ENCODE measurements at places on chromosomes 16 and 17.

DNA sequence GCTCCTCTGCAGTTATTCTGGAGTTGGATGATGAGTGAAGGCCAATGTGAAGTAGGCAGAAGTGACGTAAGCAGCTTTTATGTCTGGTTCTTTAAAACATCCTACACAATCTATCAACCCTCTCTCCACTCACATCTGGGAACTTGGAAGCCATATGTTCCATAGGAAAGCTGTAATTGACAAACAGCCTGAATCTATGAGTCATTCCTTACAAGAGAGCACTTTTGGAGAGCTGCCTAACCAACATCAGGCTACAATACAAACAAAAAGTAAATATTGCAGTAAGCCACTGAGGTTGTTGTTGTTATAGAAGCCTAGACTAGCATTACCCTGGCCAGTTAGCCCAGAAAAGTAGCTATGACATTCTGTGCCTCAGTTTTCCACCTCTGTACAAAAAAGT is 5.9 kb downstream of the CCL7 start:
- peak; percentile 13 for DNase-seq

GRCh38 chr17:18905226-18905625 is 46.7 kb upstream of the SLC5A10 start:
- DNase-seq = no peak

DNA sequence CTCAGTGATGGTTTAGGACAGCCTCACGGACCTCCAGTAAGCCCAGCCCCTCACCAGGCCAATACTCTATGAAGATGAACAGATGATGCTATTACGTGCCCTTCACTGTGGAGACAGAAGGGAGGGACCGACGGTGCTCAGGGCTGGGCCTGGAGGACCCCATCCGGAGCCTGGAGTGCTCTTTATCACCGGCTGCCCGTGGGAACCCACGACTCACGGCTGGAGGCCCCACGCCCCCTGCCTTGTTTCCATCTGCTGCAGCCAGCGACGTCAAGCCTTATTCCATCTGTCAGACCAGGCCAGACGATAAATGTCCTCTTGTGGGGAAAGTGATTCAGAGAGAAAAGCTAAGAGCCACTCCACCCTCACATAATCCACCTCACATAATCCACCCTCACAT is 4.0 kb upstream of the TIMM22 start:
- DNase-seq = no peak

GRCh38 chr16:85462714-85463611 is 150.2 kb upstream of the GSE1 start:
- DNase-seq = no peak

DNA sequence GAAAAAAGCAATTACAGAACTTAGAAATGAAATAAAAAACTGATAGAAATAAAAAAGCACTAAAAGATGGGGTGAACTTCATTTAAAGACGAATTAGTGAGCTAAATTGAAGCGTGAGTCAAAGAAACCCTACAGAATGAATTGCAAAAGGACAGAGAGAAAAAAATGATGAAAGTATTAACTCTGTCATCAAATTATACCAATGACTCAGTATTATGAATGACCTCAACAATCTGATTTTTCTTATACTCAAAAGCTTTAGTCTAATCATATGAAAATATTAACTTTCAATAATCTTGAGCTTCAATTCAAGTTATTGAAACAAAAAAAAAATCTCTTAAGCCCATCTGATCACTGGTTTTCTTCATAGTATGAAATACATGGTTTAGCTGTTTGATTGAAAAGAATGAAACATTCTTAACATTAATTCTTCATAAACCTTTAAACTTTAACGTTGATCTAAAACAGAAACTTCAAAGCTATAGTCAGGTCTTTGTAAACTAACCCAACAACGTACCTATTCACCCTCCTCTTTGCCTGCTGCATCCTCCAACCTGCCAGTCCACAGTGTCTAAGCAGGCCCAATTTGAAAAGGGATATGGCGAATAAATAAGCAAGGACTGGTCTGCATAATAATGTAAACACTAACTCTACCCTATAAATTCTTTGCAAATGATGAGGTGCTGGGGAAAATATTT is 6.6 kb downstream of the ABCA5 start:
- DNase-seq = no peak

- DNase-seq = no peak
Observed at GRCh38 chr16:1494711-1495110, 1.6 kb downstream of the TELO2 start.

DNA sequence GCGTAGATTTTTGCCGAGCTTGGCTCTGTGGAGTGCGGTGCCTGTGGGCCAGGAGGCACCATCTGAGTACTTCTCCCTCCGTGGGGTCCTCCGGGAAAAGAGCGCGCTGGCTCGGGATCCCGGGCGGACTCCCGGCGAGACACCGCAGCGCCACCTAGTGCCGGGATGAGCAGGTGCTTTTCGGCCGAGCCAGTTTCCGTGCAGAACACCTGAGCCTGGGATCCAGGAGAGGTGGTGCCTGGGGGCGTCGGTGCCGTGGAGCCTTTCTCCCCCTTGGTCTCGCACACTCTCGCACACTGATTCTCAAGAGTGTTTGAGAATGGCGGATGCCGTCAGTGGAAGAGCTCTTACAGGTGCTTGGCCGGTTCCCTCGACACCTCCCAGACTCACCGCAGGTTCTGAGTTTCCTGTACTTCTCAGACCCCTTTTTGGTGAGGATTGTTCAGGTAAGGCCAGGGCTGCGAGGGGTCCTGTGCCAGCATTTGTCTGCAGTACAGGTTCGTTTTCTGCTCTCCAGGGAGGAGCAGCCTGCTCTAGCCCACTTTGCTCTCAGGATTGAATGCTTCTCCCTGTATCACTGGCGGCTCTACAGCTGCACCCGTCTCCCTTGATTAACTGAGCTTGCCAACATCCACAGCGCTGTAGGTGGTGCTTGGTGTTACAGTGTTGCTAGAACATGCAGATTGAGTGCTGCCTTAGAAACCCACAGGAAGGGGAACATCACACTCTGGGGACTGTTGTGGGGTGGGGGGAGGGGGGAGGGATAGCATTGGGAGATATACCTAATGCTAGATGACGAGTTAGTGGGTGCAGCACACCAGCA is 23.3 kb downstream of the TBCD start:
- DNase-seq = peak; percentile 56

DNA sequence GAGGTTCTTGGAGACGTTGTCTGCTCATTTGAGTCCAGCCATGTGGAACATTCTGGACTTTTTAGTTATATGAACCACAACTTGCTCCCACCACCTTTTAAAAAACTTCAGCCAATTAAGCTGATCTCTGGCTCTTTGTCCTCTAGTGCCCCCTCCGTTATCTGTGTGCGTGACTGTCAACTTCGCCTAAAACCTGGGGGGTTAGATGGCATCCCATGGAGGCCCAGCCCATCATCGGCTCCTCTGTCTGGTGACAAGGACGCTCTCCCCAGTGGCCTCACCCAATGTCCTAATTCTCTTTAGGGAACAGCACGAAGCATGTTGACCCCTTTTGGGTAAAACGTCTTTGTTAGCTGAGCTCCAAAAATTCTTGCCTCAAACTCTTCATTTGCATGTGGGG is 341.0 kb upstream of the TNRC6C start:
- no peak for DNase-seq

DNA sequence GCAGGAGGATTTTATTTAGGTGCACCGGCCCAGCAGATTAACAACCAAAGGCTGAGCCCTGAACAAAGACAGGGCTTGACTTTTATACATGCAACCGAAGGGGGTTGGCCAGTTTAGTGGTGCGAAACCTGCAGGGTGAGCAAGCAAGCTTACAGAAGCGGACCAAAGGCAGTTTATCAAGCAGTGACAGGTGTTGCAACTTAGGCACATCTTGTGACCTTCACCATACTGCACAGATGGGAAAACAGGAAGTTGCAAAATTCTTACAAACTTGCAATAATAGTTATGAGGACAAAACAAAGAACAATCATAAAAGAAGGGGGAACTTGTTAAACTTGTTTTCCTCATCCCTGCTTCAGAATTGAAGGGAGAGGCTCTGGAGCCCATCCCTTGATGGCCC is 1265.1 kb downstream of the CDH8 start:
- no peak for DNase-seq

GRCh38 chr17:65029605-65030336 is 26.8 kb downstream of the GNA13 start:
- DNase-seq = no peak

DNA sequence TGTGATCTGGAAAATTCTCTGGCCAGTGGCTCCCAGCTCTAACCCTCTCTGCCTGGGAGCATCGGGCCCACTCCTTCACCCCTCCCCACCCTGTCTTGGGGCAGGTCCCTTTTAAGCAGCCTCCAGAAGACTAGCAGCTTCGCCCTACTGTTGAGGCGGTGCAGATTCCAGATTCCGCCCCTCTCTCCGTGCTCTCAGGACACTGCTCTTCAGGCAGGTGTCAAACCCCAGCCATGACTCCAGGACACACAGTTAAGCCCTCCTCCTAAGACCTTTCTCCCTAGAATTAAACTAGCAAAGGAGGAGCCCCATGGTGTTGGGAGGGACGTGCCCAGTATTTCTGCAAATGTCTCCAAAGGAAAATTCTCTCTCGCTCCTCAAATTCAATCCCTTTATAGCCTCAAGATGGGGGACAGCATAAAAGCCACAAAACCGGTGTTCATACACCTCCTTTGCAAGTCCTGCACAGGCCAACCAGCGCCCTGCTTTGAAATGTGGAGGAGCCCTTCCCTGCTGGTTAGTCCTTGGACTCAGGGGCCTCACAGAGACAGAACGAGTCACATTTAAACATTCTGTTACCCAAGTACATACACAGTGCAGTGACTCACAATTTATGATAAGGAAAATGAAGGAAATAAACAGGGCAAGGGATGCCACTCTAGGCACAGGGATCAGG is 7.2 kb downstream of the LPO start:
- DNase-seq = no peak

- DNase-seq = no peak
Observed at GRCh38 chr17:45747911-45748310, 36.2 kb upstream of the CRHR1 start.

- DNase-seq = no peak
Observed at GRCh38 chr17:57774872-57775271, 29.8 kb upstream of the CCDC182 start.

- DNase-seq = no peak
Observed at GRCh38 chr16:83205896-83206295, 579.1 kb downstream of the CDH13 start.

- DNase-seq = no peak
Observed at GRCh38 chr16:6682142-6682811, 650.4 kb upstream of the RBFOX1 start.

DNA sequence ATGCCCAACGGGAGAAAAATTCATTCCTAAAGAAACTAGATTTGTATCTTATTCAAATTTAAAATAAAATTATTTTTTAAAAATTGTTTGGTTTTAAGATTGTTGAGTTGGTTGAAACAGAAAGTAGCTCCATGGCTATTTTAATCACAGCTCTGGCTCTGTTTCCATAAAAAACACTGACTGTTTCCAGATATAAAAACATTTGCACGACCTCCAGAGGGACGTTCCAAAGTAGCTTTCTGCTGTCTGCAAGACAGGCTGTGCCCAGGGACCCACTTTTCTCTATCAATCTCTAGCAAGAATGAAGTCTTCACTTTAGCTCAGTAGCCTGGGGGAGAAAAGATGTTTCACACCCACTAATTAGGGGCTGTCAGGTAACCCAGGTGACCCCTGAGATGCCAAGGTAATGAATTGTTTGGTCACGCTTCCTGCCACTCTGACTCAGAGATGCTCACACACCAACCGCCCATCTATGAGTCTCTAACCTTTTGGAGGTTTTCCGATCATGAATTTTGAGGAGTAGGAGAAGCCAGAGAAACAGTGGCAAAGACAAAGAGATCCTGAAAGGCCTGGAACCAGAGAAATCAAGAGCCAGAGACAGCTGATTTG is 220.1 kb upstream of the SOX9 start:
- DNase-seq = no peak

DNA sequence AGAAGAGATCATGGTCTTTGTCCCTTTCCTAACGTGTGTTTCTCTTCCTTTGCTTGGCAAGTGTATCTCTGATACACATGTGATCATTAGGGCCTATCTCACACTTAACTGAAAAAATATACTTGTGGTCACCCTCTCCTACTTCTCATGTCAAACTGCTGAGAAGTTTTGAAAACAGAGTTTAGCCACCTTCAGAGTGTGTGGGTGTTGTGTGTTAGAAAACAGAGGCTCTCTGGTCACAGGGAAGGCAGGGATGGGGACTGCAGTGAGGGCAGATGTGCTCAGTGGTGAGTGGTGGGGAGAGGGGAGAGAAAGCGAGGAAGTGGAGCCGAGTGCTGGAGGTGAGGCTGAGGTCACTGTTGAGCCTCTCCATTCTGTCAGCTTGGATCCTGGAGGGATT is 29.4 kb downstream of the GRB7 start:
- DNase-seq = no peak

DNA sequence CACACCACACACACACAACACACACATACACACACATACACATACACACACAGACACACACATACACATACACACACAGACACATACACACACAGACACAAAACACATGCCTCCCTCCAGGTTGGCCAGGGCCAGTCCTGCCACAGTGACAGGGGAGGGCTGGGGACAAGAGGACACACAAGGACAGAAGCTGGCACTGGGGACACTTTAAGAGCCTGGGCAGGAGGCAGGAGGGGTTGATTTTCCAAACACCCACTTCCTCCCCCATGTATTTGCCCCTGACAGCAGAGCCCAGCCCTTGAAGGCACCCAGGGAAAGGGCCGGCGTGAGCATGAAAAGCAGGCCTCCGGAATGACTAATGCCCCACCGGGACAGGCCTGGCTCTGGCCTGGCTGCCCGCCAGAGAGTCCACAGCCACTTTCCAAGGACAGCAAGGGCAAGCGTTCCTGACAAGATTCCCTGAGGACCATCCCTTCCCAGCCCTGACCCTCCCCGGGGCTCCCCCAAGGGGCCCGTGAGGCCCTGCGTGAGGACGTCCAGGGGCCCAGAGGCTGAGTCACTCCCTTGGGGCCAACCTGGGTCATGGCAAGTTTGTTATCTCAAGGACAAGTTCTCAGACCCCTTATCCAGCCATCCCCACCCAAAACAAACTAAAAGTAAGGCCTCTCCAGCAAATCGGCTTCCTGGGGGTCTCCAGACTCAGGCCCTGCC is 235.6 kb downstream of the ZNF423 start:
- no peak for DNase-seq

DNA sequence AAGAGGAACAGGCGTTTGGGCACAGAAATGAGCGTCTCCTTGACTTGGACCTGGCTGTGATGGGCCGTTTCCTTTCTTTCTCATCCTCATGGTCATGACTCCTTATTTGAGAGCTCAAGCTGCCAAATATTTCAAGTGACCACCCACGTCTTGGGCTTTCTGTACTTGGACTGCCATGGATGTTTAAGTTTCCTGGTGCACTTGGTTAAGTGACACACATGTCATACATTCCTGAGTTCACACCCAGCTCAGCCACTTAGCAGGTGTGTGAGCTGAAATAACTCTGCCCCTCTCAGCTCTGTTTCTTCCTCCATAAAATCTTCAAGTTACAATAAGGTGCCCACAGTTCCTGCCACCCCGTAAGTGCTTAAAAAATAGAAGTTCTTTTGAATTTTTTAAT is 114.5 kb downstream of the CLEC16A start:
- DNase-seq = no peak

- DNase-seq = no peak
Observed at GRCh38 chr16:1137604-1138003, 15.3 kb upstream of the CACNA1H start.

All from NCI-H1105 treated with DMSO at 0.1 percent for 48 hours (cell line).